ENCODE measurements at places on chromosomes 11 and 22.

- DNase-seq = no peak
Measured at GRCh38 chr11:100340466-100341319, 346.4 kb upstream of the ARHGAP42 start.

GRCh38 chr11:16727806-16728205 lies 10.6 kb upstream of the C11orf58 start:
- DNase-seq = no peak

DNA sequence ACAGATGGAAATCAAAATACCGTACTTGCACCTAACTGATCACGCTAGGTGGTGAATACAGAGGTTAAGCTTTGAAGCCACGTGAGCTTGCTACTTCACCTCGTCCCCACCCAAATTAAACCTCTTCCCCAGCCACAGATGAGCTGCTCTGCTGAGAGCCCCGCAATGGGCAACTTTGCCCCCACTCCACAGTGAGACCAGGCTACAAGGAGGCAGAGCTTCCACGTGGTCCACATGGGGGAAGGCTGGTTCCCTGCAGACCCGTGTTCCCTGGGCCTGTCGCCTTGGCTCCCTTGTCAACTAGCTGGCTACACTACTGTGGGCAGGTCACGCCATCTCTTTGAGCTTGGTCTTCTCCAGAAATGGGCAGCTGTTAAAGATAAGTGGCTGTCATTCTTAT lies 10.9 kb downstream of the CD5 start:
- DNase-seq = no peak

- no peak for DNase-seq
Measured at GRCh38 chr22:46056546-46057245, 79.7 kb upstream of the WNT7B start.

DNA sequence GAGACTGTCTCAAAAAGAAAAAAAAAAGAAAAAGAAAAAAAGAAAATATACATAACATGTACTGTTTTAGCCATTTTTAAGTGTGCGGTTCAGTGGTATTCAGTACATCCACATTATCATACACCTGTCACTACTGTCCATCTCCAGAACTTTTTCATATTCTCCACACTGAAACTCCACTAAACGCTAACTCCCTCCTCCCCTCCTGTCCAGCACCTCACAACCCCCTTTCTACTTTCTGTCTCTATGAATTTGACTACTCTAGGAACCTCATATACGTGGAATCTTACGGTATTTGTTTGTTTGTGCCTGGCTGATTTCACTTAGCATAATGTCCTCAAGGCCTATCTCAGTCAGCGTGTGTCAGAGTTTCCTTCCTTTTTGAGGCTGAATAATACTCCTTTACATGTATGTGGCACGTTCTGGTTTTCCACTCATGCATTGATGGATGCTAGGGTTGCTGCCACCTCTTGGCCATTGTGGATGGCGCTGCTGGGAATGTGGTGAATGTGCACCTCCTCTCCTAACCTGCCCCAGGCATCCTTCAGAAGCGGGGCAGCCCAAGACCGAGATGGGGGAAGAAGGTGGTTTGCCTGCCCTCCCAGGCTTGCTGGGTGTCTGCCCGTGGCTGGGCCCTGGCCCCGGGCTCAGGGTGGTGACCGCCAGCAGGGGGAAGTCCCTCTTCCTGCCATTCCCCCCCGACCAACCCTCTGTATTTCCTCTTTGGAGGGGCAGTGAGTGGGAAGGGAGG lies 60.5 kb downstream of the BCR start:
- DNase-seq = no peak
